ENCODE measurements at places on chromosomes 11 and 22. TPM values are rescaled to one million over a fixed set of nuclear protein-coding genes. Genes with fewer than 3 reads are reported as not detected.
A peak's percentile ranks its signal among the peaks of the same experiment; 100 is the strongest.

DNA sequence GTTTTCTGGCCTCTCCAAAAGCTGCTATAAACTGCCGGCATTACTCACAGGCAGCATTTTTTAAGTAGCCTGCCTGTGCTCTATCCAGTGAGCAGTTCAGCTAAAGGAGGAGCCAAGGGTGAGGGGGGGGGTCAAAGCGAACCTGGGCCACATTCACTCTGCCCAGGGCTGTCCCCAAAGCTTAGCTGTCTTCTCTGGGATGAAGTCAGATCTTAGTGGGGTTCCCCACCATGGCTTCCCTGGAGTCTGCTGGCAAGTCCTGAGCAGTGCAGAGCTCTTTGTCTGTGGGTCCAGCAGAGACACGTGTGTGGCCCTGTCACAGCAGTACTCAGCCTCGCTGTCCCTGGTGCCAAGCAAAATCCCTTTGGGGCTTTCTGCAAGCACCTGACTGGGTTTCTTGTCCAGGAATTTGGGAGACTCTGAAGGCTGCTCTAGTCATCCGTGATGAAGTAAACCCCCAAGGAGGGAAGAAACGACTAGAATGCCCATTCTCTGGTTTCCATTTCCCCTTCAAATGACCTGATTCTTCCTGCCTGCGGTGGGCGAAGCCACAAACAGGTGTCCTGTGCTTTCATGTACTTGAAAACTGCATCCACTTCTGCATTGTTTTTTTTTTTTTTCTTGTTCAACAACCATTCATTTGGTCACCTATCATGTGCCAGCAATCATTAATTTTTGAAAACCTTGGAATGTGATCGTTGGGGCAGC, 2.6 kb downstream of the KCNJ5 start:
- H3K27me3 ChIP-seq: peaks cover 61% of the 10 kb centered on the region
- no peak for DNase-seq
- H3K36me3 ChIP-seq: no peaks in the 10 kb centered on the region
- no peak overlapping the region for H3K4me3 ChIP-seq
- peaks cover 27% of the 10 kb centered on the region for H3K4me1 ChIP-seq

DNA sequence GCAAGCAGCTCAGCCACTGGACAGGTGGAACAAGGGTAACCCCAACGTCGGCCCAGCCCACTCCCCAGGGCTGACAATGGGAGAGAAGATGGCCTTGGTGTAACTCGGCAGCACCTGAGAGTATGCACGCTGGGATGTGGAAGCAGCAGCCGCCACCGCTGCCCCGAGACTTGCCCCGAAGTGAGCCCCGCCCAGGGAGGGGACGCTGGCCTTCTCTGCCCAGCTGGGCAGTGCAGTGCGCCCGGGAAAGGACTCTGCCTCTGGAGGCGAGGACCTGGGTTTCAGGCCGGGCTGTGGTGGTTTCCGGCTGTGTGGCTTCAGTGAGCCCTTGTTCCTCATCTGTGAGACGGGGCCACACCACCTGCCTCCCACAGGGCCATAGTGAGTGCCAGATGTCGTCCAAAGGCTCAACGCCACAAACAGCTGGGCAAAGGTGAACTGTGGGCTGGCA, 8.6 kb upstream of the POLDIP3 start:
- H3K4me3 ChIP-seq: no peak overlapping the region
- no peaks in the 10 kb centered on the region for H3K4me1 ChIP-seq
- no peaks in the 10 kb centered on the region for H3K27me3 ChIP-seq
- H3K27ac ChIP-seq: no peak overlapping the region
- DNase-seq: no peak
- peaks cover 16% of the 10 kb centered on the region for H3K36me3 ChIP-seq

GRCh38 chr22:39173787-39174497, 21.5 kb upstream of the CBX7 start:
- H3K4me3 ChIP-seq: peak overlapping the region; percentile 48
- no peaks in the 10 kb centered on the region for H3K36me3 ChIP-seq
- peak overlapping the region; percentile 94 for H3K27ac ChIP-seq
- H3K27me3 ChIP-seq: peaks cover 6% of the 10 kb centered on the region

DNA sequence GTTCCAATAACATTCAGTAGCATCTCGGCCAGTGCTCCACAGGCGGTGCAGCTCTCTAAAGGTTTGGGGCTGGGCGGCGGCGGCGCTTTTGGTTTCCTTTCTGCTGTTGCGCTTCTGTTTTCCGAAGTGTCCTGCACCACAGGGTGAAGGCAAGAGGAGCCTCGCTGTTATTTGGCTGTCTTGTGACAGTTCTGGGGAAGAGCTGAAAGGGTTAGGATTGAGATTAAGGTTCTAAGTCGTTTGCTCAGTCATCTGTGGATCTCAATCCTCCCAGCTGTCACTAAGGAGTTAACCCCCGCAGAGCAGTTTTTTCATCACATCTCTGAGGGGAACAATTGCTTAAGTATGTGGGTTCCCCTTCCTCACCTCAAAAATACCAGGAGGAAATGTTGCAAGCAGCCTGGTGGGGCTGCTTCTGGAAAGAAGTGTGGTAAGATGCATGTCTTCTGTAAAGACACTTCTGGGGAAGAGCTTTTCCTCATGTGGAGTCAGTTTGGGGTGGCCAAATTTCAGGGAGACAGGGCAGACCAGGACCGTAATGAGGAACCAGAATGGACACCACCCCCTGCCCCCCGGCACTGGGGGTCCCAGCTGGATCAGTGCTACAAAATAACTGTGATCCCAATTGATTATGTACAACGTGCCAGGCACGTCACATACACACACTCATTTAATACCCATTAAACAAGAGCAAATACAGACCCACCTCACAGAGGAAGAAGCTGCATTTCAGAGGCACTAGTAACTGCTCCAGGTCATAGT, 14.2 kb downstream of the TMEM121B start:
- H3K36me3 ChIP-seq: peaks cover 62% of the 10 kb centered on the region
- H3K4me3 ChIP-seq: peak overlapping the region; percentile 73
- peaks cover 30% of the 10 kb centered on the region for H3K4me1 ChIP-seq
- no peaks in the 10 kb centered on the region for H3K27me3 ChIP-seq

- no peaks in the 10 kb centered on the region for H3K27me3 ChIP-seq
- peak overlapping the region; percentile 98 for H3K27ac ChIP-seq
- H3K4me3 ChIP-seq: peak overlapping the region; percentile 69
- H3K4me1 ChIP-seq: peaks cover 50% of the 10 kb centered on the region
- peak; percentile 85 for DNase-seq
Observed at GRCh38 chr11:2898366-2899079, 12.9 kb upstream of the CDKN1C start.

The PACS1 gene
- 91.6 TPM for total RNA-seq

The TMEM191B gene
- not detected for total RNA-seq

GRCh38 chr11:3700910-3701309, 29.7 kb upstream of the CHRNA10 start:
- no peak overlapping the region for H3K27ac ChIP-seq
- H3K27me3 ChIP-seq: no peaks in the 10 kb centered on the region
- no peak overlapping the region for H3K4me3 ChIP-seq
- H3K4me1 ChIP-seq: no peaks in the 10 kb centered on the region
- no peak for DNase-seq

- peaks cover 21% of the 10 kb centered on the region for H3K27me3 ChIP-seq
- H3K4me1 ChIP-seq: peaks cover 3% of the 10 kb centered on the region
- H3K27ac ChIP-seq: no peak overlapping the region
- H3K36me3 ChIP-seq: no peaks in the 10 kb centered on the region
- peak overlapping the region; percentile 62 for H3K4me3 ChIP-seq
Observed at GRCh38 chr11:45180179-45180847, 33.9 kb downstream of the PRDM11 start.

GRCh38 chr22:35409783-35410662, 10.1 kb downstream of the MCM5 start:
- peak overlapping the region; percentile 85 for H3K27ac ChIP-seq
- H3K4me3 ChIP-seq: no peak overlapping the region

GRCh38 chr22:50564289-50564688, 1.6 kb upstream of the SYCE3 start:
- H3K36me3 ChIP-seq: peaks cover 13% of the 10 kb centered on the region
- DNase-seq: no peak
- peaks cover 19% of the 10 kb centered on the region for H3K4me1 ChIP-seq
- H3K4me3 ChIP-seq: peak overlapping the region; percentile 10

The RNF214 gene
- 21.2 TPM for total RNA-seq

- no peak for DNase-seq
- H3K4me1 ChIP-seq: no peaks in the 10 kb centered on the region
- peaks cover 7% of the 10 kb centered on the region for H3K36me3 ChIP-seq
Observed at GRCh38 chr22:19645391-19645790, 68.9 kb upstream of the SEPTIN5 start.

- no peak overlapping the region for H3K27ac ChIP-seq
- H3K4me1 ChIP-seq: no peaks in the 10 kb centered on the region
- peaks cover 2% of the 10 kb centered on the region for H3K27me3 ChIP-seq
- peak; percentile 5 for DNase-seq
- no peak overlapping the region for H3K4me3 ChIP-seq
Observed at GRCh38 chr22:48920776-48921241, 906.9 kb downstream of the BRD1 start.

GRCh38 chr11:58067685-58068084, 36.9 kb downstream of the OR6Q1 start:
- H3K36me3 ChIP-seq: no peaks in the 10 kb centered on the region
- no peak overlapping the region for H3K4me3 ChIP-seq
- DNase-seq: no peak
- peaks cover 2% of the 10 kb centered on the region for H3K27me3 ChIP-seq

- H3K4me1 ChIP-seq: peaks cover 6% of the 10 kb centered on the region
- H3K27ac ChIP-seq: no peak overlapping the region
- H3K36me3 ChIP-seq: no peaks in the 10 kb centered on the region
- DNase-seq: no peak
Observed at GRCh38 chr22:37514526-37515051, 4.6 kb downstream of the CARD10 start.

The TSPAN32 gene
- total RNA-seq: 47.0 TPM

DNA sequence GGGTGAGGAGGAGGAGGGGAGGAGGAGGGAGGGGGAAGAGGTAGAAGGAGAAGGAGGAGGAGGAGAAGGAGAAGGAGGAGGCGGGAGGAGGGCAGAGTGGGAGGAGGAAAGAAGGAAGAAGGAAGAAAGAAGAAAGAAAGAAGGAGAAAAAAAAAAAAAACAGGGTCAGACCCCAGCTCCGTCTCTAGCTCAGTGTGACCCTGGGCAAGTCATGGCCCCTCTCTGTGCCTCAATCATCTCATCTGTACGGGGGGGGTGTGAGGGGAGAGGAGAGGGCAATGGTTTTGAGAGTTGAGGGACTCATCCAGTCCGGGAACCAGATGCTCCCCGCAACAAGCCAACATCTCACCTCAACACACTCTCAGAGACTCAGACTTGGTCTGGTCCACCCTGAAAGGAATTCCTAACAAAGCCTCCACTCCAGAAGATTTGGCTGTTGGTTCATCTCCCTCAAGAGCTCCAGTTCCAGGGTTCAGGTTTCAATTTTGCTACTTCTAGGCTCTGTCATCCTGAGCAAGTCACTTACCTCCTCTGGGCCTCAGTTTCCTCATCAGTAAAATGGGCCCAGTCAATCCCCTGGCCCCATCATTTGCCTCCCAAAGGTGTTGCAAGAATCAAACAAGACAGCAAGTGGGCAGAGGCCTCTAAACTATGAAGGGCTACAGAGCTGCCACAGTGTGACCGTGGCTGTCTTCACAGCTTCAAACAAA, 7.7 kb downstream of the CARD10 start:
- no peak overlapping the region for H3K27ac ChIP-seq
- H3K4me1 ChIP-seq: no peaks in the 10 kb centered on the region
- DNase-seq: no peak
- no peak overlapping the region for H3K4me3 ChIP-seq
- H3K27me3 ChIP-seq: peaks cover 7% of the 10 kb centered on the region
- no peaks in the 10 kb centered on the region for H3K36me3 ChIP-seq

DNA sequence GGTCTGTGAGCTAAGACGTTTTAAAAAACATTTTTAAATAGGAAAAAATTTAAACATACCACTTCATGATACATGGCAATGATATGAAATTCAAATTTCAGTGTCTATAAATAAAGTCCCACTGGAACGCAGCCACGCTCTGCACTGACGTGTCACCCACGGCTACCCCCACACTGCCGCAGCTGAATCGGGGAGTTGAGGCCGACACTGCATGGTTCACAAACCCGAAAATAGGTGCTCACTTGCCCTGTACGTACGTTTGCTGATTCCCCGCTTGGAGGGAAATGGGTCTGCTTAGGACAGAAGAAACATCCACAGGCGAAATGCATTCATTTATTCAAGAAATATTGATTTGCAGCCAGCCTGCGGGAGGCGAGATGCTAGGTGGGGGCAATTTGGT, 1342.3 kb downstream of the TBC1D22A start:
- DNase-seq: no peak
- peaks cover 25% of the 10 kb centered on the region for H3K27me3 ChIP-seq
- H3K4me3 ChIP-seq: no peak overlapping the region
- H3K4me1 ChIP-seq: peaks cover 17% of the 10 kb centered on the region
- H3K27ac ChIP-seq: no peak overlapping the region

DNA sequence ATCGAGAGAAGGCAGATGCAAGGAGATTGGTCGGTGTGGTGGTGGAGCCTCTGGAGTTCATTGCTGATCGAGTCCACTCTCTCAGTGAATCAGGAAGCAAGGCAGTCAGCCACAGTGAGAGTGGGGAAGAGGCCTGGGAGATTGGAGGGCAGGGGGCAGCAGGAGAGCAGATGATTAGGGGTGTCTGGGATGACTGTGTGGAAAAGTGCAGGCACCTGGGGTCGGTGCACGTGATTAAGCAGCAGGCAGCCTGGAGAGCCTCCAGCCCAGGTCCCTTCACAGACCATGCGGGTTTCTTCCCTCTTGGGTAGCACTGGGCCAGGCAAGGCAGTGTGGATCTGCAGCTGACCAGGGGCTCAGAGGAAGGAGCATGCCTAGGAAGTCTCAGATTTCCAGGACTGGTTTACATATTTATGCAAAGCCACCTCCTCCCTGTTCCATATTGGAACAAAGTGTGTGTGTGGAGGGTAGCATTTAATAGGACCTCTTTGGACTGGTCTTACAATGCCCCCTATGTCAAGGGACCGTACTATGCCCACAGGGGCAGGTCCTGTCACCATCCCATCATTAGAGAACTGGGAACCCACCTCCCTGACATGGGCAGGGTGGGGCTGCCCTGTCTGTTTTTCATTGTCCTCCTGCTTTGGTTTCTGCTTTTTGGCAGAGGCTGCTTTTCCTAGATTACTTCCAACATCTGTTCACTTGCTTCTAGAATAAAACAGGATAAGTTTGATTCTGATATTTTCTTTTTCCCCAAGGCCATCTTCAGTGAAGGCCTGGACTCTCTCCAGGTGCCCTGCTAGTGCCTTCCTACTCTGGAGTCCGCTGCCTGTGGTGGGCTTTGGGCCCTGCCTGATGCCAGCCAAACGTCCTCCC, 14.0 kb upstream of the GDPD5 start:
- no peak overlapping the region for H3K4me3 ChIP-seq
- H3K27ac ChIP-seq: no peak overlapping the region
- H3K36me3 ChIP-seq: no peaks in the 10 kb centered on the region
- peaks cover 38% of the 10 kb centered on the region for H3K4me1 ChIP-seq
- peaks cover 3% of the 10 kb centered on the region for H3K27me3 ChIP-seq

DNA sequence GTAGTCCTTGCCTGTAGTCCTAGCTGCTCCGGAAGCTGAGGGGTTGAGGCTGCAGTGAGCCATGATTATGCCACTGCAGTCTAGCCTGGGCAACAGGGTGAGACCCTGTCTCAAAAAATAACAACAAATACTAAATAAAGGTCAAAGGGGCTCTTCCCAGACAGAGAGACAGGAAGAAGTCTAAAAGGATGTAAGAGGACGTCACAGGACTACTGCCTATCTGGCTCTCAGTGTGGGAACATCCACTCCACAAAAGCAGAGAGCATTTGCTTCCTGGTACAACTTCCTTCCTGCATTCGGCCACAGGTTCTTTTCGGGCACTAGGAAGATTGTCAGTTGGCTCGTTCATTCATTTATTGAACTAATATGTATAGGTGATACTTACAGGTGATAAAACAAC, 110.6 kb downstream of the SGSM3 start:
- H3K27me3 ChIP-seq: no peaks in the 10 kb centered on the region
- H3K36me3 ChIP-seq: peaks cover 4% of the 10 kb centered on the region
- no peak overlapping the region for H3K4me3 ChIP-seq
- DNase-seq: no peak
